Activated CD4-positive, alpha-beta T cell treated with anti-CD3 and anti-CD28 coated beads for 24 hours (primary cell): ENCODE measurements at places on chromosomes 4 and X.
A peak's percentile ranks its signal among the peaks of the same experiment; 100 is the strongest.

- peak; percentile 18 for DNase-seq
These were observed 3.4 kb downstream of the TFE3 start for GRCh38 chrX:49039598-49040375.

- no peak for DNase-seq
These were observed 165.3 kb downstream of the BTC start for GRCh38 chr4:74628852-74629620.

- no peak for DNase-seq
These were observed 25.1 kb downstream of the TAB3 start for GRCh38 chrX:30863974-30864373.

DNA sequence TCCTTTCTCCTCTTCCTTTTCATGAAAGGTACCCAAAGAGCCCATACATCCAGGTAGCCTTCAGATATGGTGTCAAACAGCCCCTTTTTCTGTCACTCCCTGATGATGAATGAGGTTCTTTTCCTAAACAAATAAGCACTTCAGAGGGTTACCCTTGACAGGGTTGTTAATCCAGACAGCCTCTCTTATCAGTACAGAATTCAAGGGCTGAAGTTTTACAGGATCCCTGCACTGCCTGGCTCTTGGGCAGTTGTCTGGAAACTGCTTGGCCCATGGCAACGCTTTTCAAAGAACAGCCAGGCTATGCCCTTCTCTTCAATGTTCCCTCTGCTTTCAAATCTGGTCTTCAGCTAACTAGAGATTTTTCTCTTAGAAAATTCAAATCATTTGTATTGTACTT lies 352.6 kb upstream of the FAM241A start:
- DNase-seq, result no peak

DNA sequence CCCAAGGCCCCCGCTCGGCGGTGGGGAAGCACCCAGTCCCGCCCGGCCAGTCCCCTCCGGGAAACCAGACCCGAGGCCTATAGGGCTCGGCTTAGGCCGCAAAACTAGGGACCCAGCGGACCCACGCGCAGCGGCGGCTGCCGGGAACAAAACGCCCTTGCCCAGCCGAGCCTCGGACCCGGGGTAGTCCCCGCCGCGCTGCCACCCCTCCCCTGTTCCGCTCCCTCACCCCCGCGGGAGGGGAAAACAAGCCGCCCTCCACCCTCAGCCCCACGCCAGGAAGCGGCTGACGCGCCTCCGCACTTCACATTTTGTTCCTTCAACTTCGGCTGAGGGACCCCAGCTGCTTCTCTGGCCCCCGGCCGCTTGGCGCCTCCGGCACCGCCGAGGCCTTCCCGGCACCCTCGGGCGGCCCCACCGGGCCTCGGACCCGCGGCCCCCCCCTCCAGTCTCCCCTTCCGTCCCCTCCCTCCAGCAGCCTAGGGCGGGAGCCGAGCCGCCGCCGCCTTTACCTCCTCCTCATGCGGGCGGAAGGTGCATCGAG lies 694 bp downstream of the PDS5A start:
- DNase-seq, result peak; percentile 28

GRCh38 chrX:149199734-149200133 lies 305.4 kb downstream of the IDS start:
- no peak for DNase-seq

- no peak for DNase-seq
These were observed 6.8 kb downstream of the HAUS7 start for GRCh38 chrX:153463556-153463955.

- no peak for DNase-seq
These were observed 17.8 kb upstream of the CXCL3 start for GRCh38 chr4:74056114-74056857.

GRCh38 chr4:146513548-146513947 lies 8.2 kb downstream of the SLC10A7 start:
- DNase-seq, result no peak

GRCh38 chr4:28665306-28665705 lies 1804.7 kb downstream of the STIM2 start:
- no peak for DNase-seq

GRCh38 chr4:183571350-183571941 lies 66.6 kb downstream of the ING2 start:
- no peak for DNase-seq

DNA sequence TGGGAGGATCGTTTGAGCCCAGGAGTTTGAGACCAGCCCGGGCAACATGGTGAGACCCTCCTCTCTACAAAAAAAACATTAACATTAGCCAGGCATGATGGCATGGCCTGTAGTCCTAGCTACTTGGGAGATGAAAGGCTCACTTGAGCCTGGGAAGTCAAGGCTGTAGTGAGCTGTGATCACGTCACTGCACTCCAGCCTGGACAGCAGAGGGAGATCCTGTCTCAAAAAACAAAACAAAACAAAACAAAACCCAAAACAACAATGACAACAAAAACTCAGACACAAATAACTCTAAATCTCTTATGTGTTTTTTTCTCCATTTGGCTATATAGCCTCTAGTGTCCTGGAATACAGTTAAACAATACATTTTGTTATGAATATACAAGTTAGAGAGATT lies 127.3 kb upstream of the STK26 start:
- no peak for DNase-seq

DNA sequence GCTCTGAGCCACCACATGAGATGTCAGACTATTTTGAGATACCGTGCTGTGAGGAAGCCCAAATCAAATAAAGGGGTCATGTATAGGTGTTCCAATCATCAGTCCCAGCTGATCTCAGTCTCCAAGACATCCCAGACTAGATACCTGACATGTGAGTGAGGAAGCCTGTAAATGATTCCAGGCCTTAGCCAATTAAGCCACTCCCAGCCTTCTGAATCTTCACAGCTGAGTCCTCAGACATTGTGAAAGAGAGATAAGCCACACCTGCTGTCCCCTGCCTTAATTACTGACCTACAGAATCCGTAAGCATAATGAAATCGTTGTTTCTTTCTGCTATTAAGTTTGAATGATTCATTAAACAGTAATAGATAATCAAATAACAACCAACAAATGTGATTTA lies 671.4 kb downstream of the ZNF674 start:
- DNase-seq, result no peak

GRCh38 chr4:121062521-121062920 lies 9.8 kb downstream of the NDNF start:
- DNase-seq, result no peak

- no peak for DNase-seq
These were observed 99.0 kb downstream of the AFF2 start for GRCh38 chrX:148599404-148599803.
